ENCODE measurements at places on chromosomes 11 and 22.

DNA sequence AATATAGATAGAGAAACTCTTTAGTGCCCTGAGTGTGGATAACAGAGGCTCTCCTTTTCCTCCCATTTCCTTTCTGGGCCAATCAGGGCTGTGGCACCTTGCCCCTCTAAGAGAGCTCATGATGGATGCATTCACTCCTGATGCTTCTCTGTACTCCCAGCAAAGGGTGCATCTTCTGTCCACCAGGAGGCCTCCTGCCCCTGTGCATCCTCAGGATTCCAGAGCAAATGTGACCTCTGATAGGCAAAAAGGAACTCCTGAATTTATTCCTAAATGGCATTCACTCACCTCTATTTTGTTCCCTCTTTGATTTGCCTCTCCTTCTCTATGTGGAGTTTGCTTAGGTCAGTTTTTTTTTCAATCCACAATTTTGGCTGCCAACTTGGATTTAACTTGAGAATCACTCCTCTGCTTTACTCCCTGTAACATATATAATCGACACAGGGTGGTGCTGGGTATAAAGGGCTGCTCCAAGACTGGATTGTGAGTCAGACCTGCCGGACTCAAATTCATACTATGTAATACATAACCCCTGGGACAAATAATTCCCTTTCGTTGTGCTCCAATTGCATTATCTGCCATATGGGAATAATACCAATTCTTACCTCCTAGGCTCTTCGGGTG is 1.1 kb upstream of the MRGPRX4 start:
- peak; percentile 45 for DNase-seq

GRCh38 chr11:454801-455565 is 4.9 kb downstream of the PTDSS2 start:
- no peak for DNase-seq

GRCh38 chr22:37906364-37907008 is 389 bp downstream of the MICALL1 start:
- peak; percentile 19 for DNase-seq

DNA sequence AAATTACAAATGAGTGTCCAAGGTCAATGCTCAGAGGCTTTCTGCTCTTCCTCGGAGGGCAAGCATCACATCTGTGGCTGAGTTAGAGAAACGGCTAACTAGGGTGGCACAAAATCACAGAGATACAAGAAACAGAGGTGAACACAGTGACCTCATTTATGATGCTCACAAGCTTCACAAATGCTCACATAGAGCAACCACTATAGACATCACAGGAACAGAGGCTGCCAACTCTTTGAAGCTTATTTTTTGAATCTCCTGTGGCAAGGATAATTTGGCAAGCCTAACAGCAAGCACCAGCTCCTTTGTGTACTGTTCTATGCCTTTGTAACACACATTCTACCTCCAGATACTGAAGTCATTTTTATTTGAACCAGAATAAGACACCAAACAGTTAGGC is 416.5 kb upstream of the DDI1 start:
- no peak for DNase-seq

DNA sequence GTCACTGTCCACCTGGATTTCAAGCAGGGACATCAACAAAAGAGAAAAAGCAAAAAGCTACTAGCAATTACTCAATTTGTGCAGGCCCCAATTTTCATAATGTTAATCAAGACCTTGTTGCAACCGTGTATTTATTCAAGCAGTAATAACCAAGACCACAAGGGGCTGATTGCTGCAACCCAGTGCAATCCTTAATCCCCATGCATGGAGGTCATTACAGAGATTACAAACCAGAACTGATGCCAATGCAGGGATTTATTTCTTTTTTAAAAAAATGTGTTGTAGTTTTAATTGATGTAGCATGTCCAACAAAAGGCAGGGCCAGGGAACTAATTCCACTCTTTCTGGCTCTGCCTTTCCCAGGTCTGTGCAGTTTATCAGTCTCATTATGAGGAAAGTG is 18.4 kb downstream of the TECTA start:
- DNase-seq, result no peak

Measured in ACHN (cell line).